Activated CD4-positive, alpha-beta memory T cell treated with anti-CD3 and anti-CD28 coated beads, Interleukin-2, amount 10 ng/mL, durations not matched to agents 7 days and 5 days (primary cell): ENCODE measurements at places on chromosomes 5 and 9.

DNA sequence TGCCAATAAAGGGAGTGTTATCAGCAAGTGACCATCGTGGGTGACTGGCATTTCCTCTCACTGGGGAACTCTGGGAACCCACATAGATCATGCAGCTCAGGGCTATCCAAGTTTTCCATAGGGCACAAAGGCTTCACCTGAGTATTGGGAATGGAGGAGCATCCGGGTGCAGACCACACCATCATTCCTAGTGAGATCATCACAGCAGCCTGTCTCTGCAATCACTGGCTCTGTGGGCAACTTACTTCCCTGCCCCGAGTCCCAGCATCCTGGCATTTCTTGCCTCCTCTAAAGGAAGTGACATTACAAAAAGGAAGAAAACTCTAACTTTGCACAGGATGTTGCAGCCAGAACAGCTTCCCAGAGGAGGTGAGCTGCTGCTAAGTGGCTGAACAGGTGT, 80.6 kb upstream of the SHB start:
- no peak for DNase-seq
- H3K27me3 ChIP-seq: peaks cover 13% of the 10 kb centered on the region
- H3K27ac ChIP-seq: no peak overlapping the region
- H3K36me3 ChIP-seq: no peaks in the 10 kb centered on the region

DNA sequence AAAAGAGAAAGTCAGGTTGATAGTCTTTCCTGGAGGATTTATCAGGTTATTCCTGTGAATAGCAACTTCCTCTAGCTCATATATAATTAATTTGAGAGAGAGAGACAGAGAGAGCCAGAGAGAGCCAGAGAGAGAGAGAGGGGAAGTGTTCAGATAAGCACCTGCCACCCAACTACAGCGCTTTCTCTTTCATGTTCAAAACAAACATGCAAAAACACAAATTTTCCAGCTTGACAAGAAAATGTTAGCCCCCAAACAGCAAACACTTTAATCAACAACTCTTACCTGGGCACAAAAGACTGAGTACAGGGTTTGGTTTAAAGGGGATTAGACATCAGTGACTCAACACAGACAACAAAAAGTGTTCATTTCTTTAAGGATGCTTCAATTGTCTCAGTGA, 61.7 kb upstream of the PLPP6 start:
- no peaks in the 10 kb centered on the region for H3K36me3 ChIP-seq
- no peak for DNase-seq
- no peaks in the 10 kb centered on the region for H3K27me3 ChIP-seq
- H3K27ac ChIP-seq: no peak overlapping the region

DNA sequence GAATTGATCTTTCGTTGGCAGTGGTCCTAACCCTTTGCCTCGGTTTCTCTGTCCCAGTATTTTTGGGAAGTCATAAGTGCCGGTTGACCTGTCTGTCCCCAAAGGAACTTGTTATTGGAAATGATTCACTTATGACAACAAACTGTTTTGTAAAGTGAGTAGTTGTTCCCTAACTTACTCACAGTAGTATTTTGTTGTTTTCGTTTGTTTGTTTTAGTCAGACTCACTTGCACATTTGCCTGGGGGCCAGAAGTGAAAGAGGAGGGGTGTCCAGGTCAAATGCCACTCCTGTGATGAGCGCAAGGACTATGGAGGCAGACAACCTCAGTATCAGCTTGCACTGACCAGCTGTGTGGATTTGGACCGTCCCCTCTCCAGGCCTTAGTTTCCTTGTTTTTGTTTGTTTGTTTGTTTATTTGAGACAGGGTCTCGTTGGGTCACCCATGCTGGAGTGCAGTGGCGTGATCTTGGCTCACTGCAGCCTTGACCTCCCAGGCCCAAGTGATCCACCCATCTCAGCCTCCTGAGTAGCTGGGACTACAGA, 47.3 kb downstream of the ANKRD55 start:
- H3K4me3 ChIP-seq: no peak overlapping the region
- no peak for DNase-seq
- peaks cover 4% of the 10 kb centered on the region for H3K27me3 ChIP-seq
- no peaks in the 10 kb centered on the region for H3K36me3 ChIP-seq

- peaks cover 18% of the 10 kb centered on the region for H3K4me1 ChIP-seq
- H3K36me3 ChIP-seq: peaks cover 8% of the 10 kb centered on the region
- no peak overlapping the region for H3K4me3 ChIP-seq
- no peaks in the 10 kb centered on the region for H3K27me3 ChIP-seq
These were observed 2.6 kb downstream of the INVS start for GRCh38 chr9:100101608-100102007.

- H3K27me3 ChIP-seq: no peaks in the 10 kb centered on the region
- no peaks in the 10 kb centered on the region for H3K36me3 ChIP-seq
- DNase-seq: no peak
- H3K4me3 ChIP-seq: no peak overlapping the region
- H3K4me1 ChIP-seq: no peaks in the 10 kb centered on the region
- H3K27ac ChIP-seq: no peak overlapping the region
These were observed 42.5 kb downstream of the SLIT3 start for GRCh38 chr5:169258372-169259000.

GRCh38 chr5:54159893-54160195, 150.5 kb downstream of the ARL15 start:
- DNase-seq: no peak
- H3K4me1 ChIP-seq: no peaks in the 10 kb centered on the region
- no peaks in the 10 kb centered on the region for H3K36me3 ChIP-seq
- no peak overlapping the region for H3K27ac ChIP-seq

GRCh38 chr5:40359093-40359492, 320.6 kb upstream of the PTGER4 start:
- H3K4me1 ChIP-seq: peaks cover 27% of the 10 kb centered on the region
- H3K27ac ChIP-seq: no peak overlapping the region
- H3K4me3 ChIP-seq: no peak overlapping the region
- peaks cover 7% of the 10 kb centered on the region for H3K36me3 ChIP-seq

- peaks cover 6% of the 10 kb centered on the region for H3K36me3 ChIP-seq
- H3K27me3 ChIP-seq: no peaks in the 10 kb centered on the region
- DNase-seq: no peak
- no peak overlapping the region for H3K27ac ChIP-seq
These were observed 80.6 kb upstream of the POU5F2 start for GRCh38 chr5:93821891-93822415.

DNA sequence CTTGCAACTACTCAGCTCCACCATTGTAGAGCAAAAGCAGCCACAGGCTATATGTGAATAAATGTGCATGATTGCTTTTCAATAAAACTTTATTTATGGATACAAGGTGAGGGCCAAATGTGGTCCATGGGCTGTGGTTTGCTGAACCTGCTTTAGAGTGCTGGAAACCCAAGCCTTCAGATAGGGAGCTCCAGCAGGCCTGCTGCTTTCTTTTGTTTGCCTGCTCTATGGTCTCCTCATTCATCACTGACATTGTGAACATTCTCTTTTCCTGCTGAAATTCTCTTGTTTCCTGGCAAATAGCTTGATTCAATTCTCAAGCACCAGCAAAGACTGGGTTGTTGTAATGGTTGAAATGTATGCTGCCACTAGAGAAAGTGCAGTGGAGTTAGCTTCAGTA, 26.0 kb downstream of the EGFLAM start:
- no peaks in the 10 kb centered on the region for H3K4me1 ChIP-seq

GRCh38 chr9:86175743-86176456, 76.5 kb upstream of the GOLM1 start:
- H3K36me3 ChIP-seq: no peaks in the 10 kb centered on the region
- H3K4me1 ChIP-seq: no peaks in the 10 kb centered on the region
- no peak overlapping the region for H3K27ac ChIP-seq
- H3K27me3 ChIP-seq: no peaks in the 10 kb centered on the region
- DNase-seq: no peak
- H3K4me3 ChIP-seq: no peak overlapping the region

- peaks cover 91% of the 10 kb centered on the region for H3K36me3 ChIP-seq
- peaks cover 61% of the 10 kb centered on the region for H3K4me1 ChIP-seq
- H3K27me3 ChIP-seq: no peaks in the 10 kb centered on the region
- no peak for DNase-seq
- H3K4me3 ChIP-seq: no peak overlapping the region
- H3K27ac ChIP-seq: peak overlapping the region; percentile 87
These were observed 132.2 kb downstream of the CDC42SE2 start for GRCh38 chr5:131396015-131396414.

GRCh38 chr9:136326061-136326760, 1.1 kb upstream of the GPSM1 start:
- H3K27me3 ChIP-seq: no peaks in the 10 kb centered on the region
- peaks cover 3% of the 10 kb centered on the region for H3K4me1 ChIP-seq
- H3K4me3 ChIP-seq: peak overlapping the region; percentile 51

- H3K27ac ChIP-seq: no peak overlapping the region
- no peaks in the 10 kb centered on the region for H3K4me1 ChIP-seq
- peaks cover 7% of the 10 kb centered on the region for H3K27me3 ChIP-seq
- H3K4me3 ChIP-seq: no peak overlapping the region
- H3K36me3 ChIP-seq: no peaks in the 10 kb centered on the region
These were observed 222.2 kb upstream of the TMEM161B start for GRCh38 chr5:88490874-88491273.

DNA sequence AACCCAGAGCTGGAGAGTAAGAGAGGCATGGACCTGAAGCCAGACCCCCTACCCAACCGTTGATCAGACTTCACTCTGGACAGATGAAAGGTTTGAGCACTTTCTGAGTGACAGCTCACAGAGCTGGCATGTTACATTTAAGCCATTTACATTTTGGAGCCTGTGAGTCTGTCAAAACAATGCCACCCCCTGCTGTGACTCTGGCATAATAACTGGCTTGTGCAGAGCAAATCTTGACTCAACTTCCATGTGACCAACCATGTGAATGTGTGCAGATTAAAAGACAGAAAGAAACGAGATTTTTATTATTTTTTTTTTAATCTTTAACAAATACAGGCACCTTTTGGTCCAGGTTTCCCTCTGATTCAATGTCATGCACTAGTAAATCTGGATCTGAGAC, 48.5 kb downstream of the MFAP3 start:
- peaks cover 11% of the 10 kb centered on the region for H3K27me3 ChIP-seq
- no peak for DNase-seq
- H3K27ac ChIP-seq: no peak overlapping the region
- no peak overlapping the region for H3K4me3 ChIP-seq

GRCh38 chr9:107999890-108000289, 510.3 kb upstream of the KLF4 start:
- H3K4me3 ChIP-seq: no peak overlapping the region
- DNase-seq: no peak
- H3K27ac ChIP-seq: no peak overlapping the region
- H3K36me3 ChIP-seq: no peaks in the 10 kb centered on the region
- no peaks in the 10 kb centered on the region for H3K4me1 ChIP-seq

DNA sequence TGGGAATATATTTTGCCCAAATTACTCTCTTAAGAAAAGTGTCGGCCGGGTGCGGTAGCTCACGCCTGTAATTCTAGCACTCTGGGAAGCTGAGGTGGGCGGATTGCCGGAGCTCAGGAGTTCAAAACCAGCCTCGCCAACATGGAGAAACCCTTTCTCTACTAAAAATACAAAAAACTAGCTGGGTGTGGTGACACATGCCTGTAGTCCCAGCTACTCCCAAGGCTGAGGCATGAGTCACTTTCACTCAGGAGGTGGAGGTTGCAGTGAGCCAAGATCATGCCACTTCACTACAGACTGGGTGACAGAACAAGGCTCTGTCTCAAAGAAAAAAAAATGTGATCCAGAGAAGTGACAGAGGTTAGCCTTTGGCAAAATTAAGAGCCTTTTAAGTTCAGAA, 26.4 kb upstream of the TMEM171 start:
- no peak overlapping the region for H3K27ac ChIP-seq
- H3K36me3 ChIP-seq: no peaks in the 10 kb centered on the region
- DNase-seq: no peak
- H3K4me3 ChIP-seq: no peak overlapping the region
- H3K27me3 ChIP-seq: peaks cover 8% of the 10 kb centered on the region

GRCh38 chr5:10671041-10672008, 89.7 kb downstream of the DAP start:
- DNase-seq: no peak
- no peak overlapping the region for H3K27ac ChIP-seq
- no peak overlapping the region for H3K4me3 ChIP-seq
- H3K36me3 ChIP-seq: no peaks in the 10 kb centered on the region
